Left ventricle myocardium inferior (tissue), 1 donor: ENCODE measurements at places on chromosomes 7 and 10. TPM values are rescaled to one million over a fixed set of nuclear protein-coding genes. Genes with fewer than 3 reads are reported as not detected.

GRCh38 chr10:133083422-133084100, 4.2 kb upstream of the ADGRA1 start:
- peaks cover 86% of the 10 kb centered on the region for H3K27me3 ChIP-seq
- no peak overlapping the region for H3K27ac ChIP-seq
- H3K36me3 ChIP-seq, result no peaks in the 10 kb centered on the region
- peaks cover 12% of the 10 kb centered on the region for H3K4me1 ChIP-seq
- DNase-seq, result no peak

DNA sequence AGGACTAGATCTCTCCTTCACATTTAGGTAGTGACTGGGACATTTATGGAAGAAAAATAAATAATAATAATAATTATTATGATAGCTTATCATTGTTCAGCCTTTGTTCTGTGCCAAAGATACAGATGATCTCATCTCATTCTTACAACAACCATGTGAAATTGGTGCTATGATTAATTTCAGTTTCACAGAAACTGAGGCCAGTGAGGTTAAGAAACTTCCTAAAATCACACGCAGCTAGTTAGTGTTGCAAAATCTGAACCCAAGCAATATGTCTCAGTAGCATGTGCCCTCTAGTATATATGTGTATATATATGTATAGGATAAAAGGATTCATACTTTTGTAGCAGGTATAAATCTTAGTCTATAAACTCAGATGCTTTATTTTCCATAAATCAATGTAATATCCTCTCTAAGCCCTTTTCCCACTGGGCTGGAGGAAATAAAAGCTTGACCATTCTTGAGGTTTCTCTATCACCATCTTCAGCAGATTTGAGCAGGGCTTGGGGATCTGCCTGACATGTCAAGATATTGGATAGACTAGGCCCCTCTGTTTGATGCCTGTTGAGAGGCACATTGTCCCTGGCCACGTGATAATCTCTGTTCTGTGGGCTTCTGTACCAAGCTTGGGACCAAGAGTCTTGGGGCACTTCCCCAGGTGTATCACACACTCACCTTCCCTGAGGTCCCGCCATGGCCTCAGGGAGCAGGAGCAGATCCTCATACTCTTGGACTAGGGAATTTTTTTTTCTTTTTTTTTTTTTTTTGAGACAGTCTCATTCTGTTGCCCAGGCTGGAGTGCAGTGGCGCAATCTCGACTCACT, 172.6 kb upstream of the NRP1 start:
- DNase-seq, result no peak
- H3K27me3 ChIP-seq, result no peaks in the 10 kb centered on the region
- peaks cover 13% of the 10 kb centered on the region for H3K4me1 ChIP-seq
- H3K4me3 ChIP-seq, result no peak overlapping the region
- H3K36me3 ChIP-seq, result no peaks in the 10 kb centered on the region

DNA sequence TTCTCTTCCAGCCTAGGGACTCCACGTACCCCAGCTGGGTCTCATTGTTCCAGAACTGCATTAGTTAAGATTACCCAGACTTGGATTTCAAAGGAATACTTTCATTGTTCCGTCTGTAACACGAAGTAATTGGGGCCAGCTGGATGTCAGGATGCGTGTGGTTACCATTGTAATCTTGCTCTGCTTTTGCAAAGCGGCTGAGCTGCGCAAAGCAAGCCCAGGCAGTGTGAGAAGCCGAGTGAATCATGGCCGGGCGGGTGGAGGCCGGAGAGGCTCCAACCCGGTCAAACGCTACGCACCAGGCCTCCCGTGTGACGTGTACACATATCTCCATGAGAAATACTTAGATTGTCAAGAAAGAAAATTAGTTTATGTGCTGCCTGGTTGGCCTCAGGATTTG, 21.0 kb downstream of the LRRC17 start:
- H3K27ac ChIP-seq, result peak overlapping the region; percentile 74
- H3K27me3 ChIP-seq, result no peaks in the 10 kb centered on the region
- no peaks in the 10 kb centered on the region for H3K36me3 ChIP-seq
- H3K4me3 ChIP-seq, result no peak overlapping the region
- peak; percentile 71 for DNase-seq

- no peaks in the 10 kb centered on the region for H3K27me3 ChIP-seq
- no peak for DNase-seq
- H3K4me1 ChIP-seq, result peaks cover 53% of the 10 kb centered on the region
- H3K27ac ChIP-seq, result no peak overlapping the region
These were observed 89.7 kb downstream of the DIP2C start for GRCh38 chr10:599767-600166.

- peaks cover 45% of the 10 kb centered on the region for H3K4me1 ChIP-seq
- DNase-seq, result no peak
- peak overlapping the region; percentile 79 for H3K27ac ChIP-seq
- H3K4me3 ChIP-seq, result peak overlapping the region; percentile 12
- H3K36me3 ChIP-seq, result no peaks in the 10 kb centered on the region
- H3K27me3 ChIP-seq, result no peaks in the 10 kb centered on the region
These were observed 107.2 kb downstream of the CUBN start for GRCh38 chr10:17022466-17022825.

DNA sequence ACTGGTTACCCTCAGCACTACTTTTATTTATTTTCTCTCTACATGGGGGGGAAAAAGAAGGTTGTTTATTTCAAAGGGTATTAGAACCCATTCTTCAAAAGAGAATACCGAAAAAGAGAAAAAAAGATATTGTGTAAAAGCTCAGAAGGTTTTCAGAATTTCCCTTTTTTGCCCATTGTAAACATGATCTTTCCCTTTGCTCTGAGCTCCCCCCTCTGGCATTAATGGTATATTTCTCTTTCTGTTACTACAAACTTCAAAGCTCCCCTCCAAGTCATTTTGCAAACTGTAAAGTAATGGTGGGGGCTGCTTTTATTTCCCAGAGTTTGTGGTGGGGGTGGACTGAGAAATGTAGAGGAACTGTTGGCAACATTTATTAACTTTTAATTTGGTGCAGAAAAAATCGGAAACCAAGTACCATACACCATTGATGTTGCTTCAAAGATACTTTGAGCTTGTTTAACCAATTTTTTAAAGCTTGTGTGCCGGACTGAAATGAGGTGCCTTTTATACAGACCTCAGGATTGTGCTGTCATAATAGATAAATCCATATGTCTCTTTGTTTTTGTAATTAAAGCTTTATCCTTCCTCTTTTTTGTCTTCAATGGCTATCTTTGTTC, 181.5 kb downstream of the EXOC4 start:
- DNase-seq, result no peak
- no peak overlapping the region for H3K27ac ChIP-seq
- H3K36me3 ChIP-seq, result no peaks in the 10 kb centered on the region
- H3K4me1 ChIP-seq, result peaks cover 21% of the 10 kb centered on the region
- H3K27me3 ChIP-seq, result no peaks in the 10 kb centered on the region

DNA sequence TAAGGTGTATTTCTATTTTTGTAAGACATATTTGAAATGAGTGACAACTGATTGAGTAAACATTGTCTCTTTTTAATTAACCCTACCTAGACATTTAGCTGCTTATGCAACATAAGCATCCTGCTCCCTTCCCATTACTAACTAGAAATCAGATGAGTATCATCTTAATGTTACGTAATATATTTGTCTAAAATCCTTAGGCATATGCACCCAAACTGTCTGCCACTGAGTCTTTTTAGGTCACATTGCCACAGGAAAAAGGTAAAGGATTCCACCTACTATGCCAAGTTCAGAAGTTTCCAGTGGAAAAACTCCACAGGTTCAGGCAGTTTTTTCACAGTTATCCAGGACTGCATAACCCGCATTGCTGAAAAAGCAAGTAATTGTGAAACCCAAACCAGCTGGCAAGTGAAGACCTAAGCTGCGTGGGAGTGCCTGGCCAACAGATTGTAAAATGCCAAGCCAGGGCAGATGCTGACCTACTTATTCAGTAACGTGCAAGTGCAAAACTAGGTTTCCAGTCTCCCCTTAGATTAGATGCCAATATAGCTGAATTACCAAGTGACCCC, 983.7 kb downstream of the GATA3 start:
- no peak for DNase-seq
- no peaks in the 10 kb centered on the region for H3K36me3 ChIP-seq
- H3K27me3 ChIP-seq, result no peaks in the 10 kb centered on the region

Gene SLC16A9
- total RNA-seq, result 1.1 TPM
